Stimulated activated CD8-positive, alpha-beta memory T cell treated with anti-CD3 and anti-CD28 coated beads, Interleukin-4, amount 100 ng/mL, for 4 hours (primary cell): ENCODE measurements at places on chromosomes 3 and 15.

- peak; percentile 51 for DNase-seq
These were observed 1.8 kb upstream of the SCN5A start for GRCh38 chr3:38651153-38651789.

- no peak for DNase-seq
These were observed 44.1 kb downstream of the CPN2 start for GRCh38 chr3:194306771-194307640.

- no peak for DNase-seq
These were observed 222.2 kb upstream of the ATP11B start for GRCh38 chr3:182570946-182571594.

- DNase-seq: no peak
These were observed 244.1 kb upstream of the TBL1XR1 start for GRCh38 chr3:177441276-177441812.

DNA sequence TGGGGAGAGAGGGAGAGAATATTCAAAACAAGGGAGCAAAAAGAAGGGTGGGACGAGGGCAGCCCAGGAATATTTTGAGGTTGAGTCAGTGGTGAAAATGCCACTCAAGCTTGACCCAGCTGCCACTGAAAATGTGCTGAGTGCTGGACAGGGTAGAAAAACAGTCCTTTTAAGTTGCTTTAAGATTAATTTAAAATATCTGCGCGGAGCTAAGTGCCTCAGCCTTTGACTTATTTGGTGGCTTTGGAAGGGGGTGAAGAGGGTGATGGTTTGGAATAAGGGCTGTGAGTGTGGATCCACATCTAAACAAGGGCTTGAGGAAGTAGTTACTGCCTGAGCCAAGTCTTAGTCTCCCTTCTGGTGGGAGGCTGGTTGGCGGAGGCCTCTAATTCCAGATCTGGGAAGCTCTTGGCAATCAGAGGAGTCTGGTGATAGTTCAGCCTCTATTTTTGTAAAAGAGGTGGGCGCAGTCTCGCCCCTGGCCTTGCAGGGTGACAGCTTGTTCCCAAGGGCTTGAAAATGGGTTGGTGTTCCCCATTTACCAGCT is 280.8 kb upstream of the ROPN1 start:
- DNase-seq: no peak

- no peak for DNase-seq
These were observed 227.5 kb upstream of the COL8A1 start for GRCh38 chr3:99410789-99411311.
